Adrenal gland (tissue), 19 donors: ENCODE measurements at places on chromosomes 4 and X. TPM values are rescaled to one million over a fixed set of nuclear protein-coding genes. Genes with fewer than 3 reads are reported as not detected.

GRCh38 chr4:1266881-1267763 lies 18.2 kb upstream of the CTBP1 start:
- no peaks in the 10 kb centered on the region for H3K36me3 ChIP-seq
- no peak for DNase-seq
- no peaks in the 10 kb centered on the region for H3K27me3 ChIP-seq
- H3K4me1 ChIP-seq: no peaks in the 10 kb centered on the region

DNA sequence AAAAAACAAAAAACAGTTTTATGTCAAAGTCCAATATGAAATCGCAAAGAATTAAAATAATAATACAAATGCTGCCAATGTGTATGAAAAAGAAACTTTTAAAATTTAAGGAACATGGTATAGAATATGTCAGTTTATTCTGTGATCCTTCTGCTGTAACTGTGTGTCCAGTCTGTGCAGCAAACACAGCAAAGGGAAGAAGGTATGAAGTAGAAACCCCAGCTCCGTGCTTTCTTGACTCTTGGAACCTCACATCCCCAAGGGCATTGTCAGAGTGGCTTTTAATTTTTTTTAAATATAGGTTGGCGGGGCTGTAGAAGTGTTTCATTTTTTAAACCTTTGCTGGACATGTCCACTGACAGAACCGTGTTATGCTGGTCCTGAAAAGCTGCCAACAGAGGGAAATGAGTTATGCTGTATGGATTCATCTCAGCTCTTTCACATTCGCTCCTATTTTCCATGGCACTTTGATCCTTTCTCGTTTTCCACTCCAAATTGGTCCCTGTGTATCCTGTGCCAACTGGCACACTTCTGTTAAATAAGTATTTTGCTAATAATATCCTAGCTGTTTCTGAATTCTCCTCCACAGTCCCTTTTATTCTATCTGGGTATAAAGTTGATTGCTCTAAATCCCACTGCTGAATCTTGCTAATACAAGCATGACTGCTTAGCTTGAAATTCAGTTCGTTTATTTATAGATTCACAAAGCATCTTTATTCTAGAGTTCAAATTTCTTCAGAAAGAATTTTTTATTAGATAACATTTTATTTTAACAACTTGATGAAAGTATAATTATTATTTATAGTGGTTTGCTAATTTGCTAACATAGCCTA lies 127.0 kb upstream of the DDIT4L start:
- no peak for DNase-seq
- no peak overlapping the region for H3K27ac ChIP-seq
- H3K27me3 ChIP-seq: no peaks in the 10 kb centered on the region
- H3K4me3 ChIP-seq: peak overlapping the region; percentile 10

DNA sequence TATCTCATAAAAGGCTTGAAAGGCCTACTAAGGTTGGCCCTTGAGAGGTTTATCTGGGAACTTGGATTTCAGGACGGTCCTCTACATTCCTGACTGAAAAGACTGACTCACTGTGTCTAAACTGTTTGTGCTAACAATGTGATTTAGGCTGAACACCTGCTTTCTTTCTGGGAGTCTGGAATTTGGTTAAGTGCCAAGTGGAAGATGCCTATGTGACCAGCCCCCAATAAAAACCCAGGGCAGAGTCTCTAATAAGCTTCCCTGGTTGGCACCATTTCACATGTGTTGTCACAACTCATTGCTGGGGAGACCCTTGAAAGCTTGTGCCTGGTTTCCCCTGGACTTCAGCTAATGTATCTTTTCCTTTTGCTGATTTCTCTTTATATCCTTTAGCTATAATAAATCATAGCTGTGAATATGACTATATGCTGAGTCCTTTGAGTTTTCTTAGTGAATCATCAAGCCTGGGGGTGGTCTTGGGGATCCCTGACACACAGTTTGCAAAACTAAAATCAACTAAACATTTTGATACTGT lies 55.1 kb downstream of the GPR82 start:
- no peaks in the 10 kb centered on the region for H3K36me3 ChIP-seq
- H3K27me3 ChIP-seq: no peaks in the 10 kb centered on the region
- no peak overlapping the region for H3K27ac ChIP-seq
- no peaks in the 10 kb centered on the region for H3K4me1 ChIP-seq

DNA sequence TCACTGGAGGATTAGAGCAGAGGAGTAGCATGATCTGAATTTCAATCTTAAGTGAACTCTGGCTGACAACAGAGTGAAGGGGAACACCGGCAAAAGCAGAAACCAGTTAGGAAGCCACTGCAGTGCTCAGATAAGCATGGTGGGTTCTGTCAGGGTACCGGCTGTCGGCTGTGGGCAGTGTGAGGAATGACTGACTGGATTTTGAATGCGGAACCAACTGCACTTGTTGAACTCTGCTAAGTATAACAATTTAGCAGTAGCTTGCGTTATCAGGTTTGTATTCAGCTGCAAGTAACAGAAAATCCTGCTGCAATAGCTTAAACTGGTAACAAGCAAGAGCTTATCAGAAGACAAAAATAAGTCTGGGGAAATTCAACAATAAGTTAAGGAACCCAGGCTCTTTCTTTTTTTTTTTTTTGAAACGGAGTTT lies 5.2 kb downstream of the HTT start:
- peaks cover 10% of the 10 kb centered on the region for H3K4me1 ChIP-seq
- no peak overlapping the region for H3K4me3 ChIP-seq
- H3K36me3 ChIP-seq: no peaks in the 10 kb centered on the region
- DNase-seq: no peak
- H3K27me3 ChIP-seq: no peaks in the 10 kb centered on the region

DNA sequence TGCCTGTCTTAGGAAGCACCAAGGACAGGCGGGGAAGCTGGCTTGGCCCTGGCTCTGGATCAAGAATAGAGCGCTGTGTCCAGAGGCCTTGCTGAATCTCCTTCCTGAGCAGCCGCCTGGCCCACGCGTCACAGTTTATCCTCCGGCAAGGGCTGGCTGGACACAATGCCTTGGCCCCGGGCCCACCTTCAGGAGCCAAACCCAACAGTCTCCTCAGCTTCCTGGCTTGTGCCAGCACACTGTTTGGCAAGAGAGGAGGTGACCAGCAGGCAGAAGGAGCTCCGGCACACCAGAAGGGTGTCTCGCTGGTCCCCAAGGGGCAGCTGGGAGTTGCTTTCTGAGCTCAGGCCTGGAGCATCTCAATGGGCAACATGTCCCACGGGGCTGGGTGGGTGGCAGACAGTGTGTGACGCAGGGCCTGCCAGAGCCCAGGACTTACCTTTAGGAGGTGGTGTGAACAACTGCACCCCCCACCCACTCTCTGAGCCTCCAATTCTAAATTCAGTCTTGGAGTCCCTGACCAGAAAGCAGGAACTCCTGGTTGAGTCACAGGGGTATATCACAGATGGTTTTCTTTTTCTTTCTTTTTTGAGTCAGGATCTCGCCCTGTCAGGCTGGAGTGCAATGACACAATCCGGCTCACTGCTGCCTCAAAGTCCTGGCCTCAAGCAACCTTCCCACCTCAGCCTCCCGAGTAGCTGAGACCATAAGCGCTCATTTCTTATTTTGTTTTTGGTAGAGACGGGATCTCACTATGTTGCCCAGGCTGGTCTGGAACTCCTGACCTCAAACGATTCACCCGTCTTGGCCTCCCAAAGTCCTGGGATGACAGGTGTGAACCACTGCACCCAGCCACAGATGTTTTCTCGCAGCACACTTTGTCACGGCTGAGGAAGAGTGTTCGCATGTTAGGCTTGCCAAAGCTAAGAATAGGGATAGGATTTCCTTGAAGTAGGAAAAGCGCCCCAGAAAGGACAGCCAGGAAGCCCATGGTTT lies 361.2 kb downstream of the BCOR start:
- H3K4me3 ChIP-seq: no peak overlapping the region
- no peak overlapping the region for H3K27ac ChIP-seq
- peaks cover 4% of the 10 kb centered on the region for H3K4me1 ChIP-seq

- DNase-seq: no peak
- H3K4me3 ChIP-seq: no peak overlapping the region
- no peak overlapping the region for H3K27ac ChIP-seq
- no peaks in the 10 kb centered on the region for H3K4me1 ChIP-seq
- H3K36me3 ChIP-seq: no peaks in the 10 kb centered on the region
- H3K27me3 ChIP-seq: no peaks in the 10 kb centered on the region
Observed at GRCh38 chr4:151853034-151853433, 92.2 kb upstream of the GATB start.

DNA sequence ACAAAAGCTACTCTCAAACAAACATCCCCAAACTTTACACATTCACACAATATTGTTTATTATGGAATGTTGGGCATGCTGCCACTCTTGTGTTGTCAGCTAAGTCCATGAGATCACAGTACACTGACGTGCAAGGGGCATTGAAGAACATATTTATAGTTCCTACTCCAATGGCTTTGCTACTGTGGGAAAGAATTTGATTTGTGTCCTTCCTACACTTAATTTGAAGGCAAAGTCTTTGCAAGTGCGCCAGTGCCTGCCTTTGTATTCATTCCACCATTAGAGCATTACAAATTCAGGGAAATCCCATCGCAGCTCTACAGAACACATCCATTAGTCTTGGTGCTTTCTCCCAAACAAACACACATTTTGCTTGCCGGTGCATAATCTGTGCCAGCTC lies 45.4 kb upstream of the FTHL17 start:
- H3K36me3 ChIP-seq: no peaks in the 10 kb centered on the region
- no peaks in the 10 kb centered on the region for H3K27me3 ChIP-seq
- H3K27ac ChIP-seq: no peak overlapping the region
- H3K4me1 ChIP-seq: no peaks in the 10 kb centered on the region

CT83 gene
- not detected for total RNA-seq

HEPH gene
- 27.7 TPM for total RNA-seq

KLB gene
- not detected for total RNA-seq

SPP1 gene
- 10.8 TPM for total RNA-seq

CT45A2 gene
- not detected for total RNA-seq

ADAM29 gene
- not detected for total RNA-seq

FGA gene
- 4.3 TPM for total RNA-seq
